Thoracic aorta endothelial cell (primary cell): ENCODE measurements at places on chromosomes 4 and X. TPM values are rescaled to one million over a fixed set of nuclear protein-coding genes. Genes with fewer than 3 reads are reported as not detected.

Gene F8A2
- total RNA-seq, result not detected in 2 replicates

Gene CXCL3
- 0.93 and 1.6 TPM in 2 replicates for total RNA-seq

Gene PAGE2
- not detected in 2 replicates for total RNA-seq

Gene PRR32
- total RNA-seq, result not detected in 2 replicates

Gene SSX3
- total RNA-seq, result not detected in 2 replicates

Gene DNAAF6
- total RNA-seq, result not detected in 2 replicates

Gene PARM1
- total RNA-seq, result under 0.01 and 0.14 TPM in 2 replicates

Gene FAM47A
- total RNA-seq, result not detected in 2 replicates

Gene SCD5
- total RNA-seq, result 55.7 and 72.3 TPM in 2 replicates

Gene SLC26A1
- total RNA-seq, result 0.13 TPM in 1 of 2 replicates, not detected in the other

Gene RAB40A
- total RNA-seq, result 0.14 and 0.27 TPM in 2 replicates

Gene GPM6B
- total RNA-seq, result 1.3 and 1.9 TPM in 2 replicates
